ENCODE measurements at places on chromosomes 11 and 22.

GRCh38 chr11:122754553-122755322, 83.6 kb upstream of the CRTAM start:
- H3K4me3 ChIP-seq = no peak overlapping the region
- DNase-seq = no peak
- no peaks in the 10 kb centered on the region for H3K27me3 ChIP-seq
- H3K4me1 ChIP-seq = no peaks in the 10 kb centered on the region

DNA sequence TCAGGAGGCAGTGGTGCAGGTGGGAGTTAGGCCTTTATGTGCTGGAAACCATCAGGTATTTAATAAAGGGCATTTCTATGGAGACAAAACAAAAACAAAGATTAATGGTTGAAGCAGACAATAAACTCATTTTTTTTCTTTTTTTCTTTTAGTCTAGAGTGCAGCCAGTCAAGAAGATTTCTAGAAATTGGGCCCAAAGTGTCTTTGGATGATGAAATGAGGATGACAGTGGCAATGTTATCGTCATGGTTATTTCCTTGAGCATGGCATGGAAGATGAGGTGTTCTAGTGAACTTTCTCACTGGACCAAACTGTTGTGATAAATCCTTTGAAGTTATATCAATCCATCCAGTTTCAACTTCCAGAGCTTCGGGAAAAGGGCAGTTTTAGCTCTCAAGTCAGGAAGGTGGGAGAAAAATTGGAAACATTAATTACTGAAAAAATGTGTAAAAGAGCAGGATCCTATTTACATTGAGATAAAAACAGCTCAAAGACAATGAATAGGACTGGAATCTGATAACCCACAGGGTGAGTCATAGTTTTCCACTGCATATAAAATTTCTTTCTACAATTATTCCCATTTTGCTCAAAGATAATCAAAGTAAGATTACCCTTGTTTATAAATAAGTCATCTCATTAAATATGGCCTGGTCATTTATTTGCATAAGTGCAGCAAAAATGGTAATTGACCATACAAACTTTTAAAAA, 33.0 kb downstream of the PRR5L start:
- H3K27ac ChIP-seq = peak overlapping the region; percentile 46
- H3K4me1 ChIP-seq = peaks cover 7% of the 10 kb centered on the region
- H3K4me3 ChIP-seq = no peak overlapping the region

- H3K36me3 ChIP-seq = no peaks in the 10 kb centered on the region
- DNase-seq = no peak
- H3K27ac ChIP-seq = no peak overlapping the region
- peaks cover 18% of the 10 kb centered on the region for H3K4me1 ChIP-seq
- no peak overlapping the region for H3K4me3 ChIP-seq
- peaks cover 6% of the 10 kb centered on the region for H3K27me3 ChIP-seq
Measured at GRCh38 chr11:8030526-8031247, 43.5 kb downstream of the EIF3F start.

DNA sequence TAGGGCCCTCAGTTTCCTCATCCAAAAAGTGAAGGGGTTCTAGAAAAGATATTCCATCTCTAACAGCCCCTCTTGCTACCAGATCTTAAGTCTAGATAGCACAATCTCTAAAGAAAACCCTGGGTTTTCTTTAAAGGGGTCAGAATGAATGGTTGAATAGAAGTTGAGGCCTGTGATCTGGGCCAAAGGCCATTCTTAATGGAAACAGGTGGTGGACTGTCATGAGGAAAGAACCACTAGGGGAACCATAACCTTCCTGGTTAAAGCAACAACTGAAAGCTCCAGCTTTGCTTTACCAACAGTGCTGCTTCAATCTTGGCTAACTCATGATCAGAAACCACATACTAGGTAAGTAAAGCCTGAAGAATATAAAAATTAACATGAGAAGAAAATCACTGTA, 1.8 kb downstream of the CELF1 start:
- H3K4me1 ChIP-seq = peaks cover 9% of the 10 kb centered on the region
- H3K27ac ChIP-seq = peak overlapping the region; percentile 97
- DNase-seq = peak; percentile 36
- no peaks in the 10 kb centered on the region for H3K36me3 ChIP-seq
- H3K27me3 ChIP-seq = no peaks in the 10 kb centered on the region
- H3K4me3 ChIP-seq = no peak overlapping the region

DNA sequence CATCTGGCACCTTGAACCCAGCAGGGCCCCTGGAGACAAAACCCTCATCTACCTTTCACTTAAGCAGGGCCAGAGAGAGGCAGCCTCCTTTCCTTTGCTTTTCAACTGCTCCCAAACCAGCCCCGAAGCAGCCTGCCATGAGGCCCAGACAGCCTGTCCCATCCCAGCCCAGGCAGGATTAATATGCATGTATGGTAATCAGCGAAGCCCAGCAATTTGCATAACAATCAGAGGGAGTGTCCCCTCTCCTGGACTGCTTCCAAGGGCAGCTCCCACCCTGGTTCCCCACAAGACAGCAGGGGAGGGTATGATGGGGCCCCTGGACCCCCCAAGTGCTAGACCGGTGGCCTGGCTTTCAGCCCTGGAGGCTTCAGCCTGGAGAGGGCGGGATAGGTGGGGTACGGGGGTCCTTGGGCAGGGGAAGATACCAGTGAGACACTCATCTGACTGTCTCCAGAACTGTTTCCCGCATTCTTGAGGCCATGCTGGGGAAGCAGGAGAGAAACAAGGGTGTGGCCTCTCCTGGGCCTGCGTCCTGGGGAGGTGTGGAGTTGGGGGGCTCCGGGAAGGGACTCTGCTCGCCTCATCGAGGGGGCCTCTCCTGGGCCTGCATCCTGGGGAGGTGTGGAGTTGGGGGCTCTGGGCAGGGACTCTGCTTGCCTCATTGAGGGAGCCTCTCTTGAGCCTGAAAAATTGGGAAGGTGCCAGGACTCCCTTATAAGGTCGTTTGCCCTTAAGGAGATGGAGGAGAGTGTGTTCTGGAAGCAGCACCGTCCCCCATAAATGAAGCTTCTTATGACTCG, 93.2 kb upstream of the PRR5 start:
- no peak overlapping the region for H3K4me3 ChIP-seq
- no peaks in the 10 kb centered on the region for H3K27me3 ChIP-seq
- no peaks in the 10 kb centered on the region for H3K36me3 ChIP-seq
- peak; percentile 61 for DNase-seq

GRCh38 chr11:36186340-36187175, 102.7 kb downstream of the COMMD9 start:
- DNase-seq = no peak
- H3K27me3 ChIP-seq = no peaks in the 10 kb centered on the region
- H3K27ac ChIP-seq = no peak overlapping the region
- no peaks in the 10 kb centered on the region for H3K4me1 ChIP-seq
- no peak overlapping the region for H3K4me3 ChIP-seq

DNA sequence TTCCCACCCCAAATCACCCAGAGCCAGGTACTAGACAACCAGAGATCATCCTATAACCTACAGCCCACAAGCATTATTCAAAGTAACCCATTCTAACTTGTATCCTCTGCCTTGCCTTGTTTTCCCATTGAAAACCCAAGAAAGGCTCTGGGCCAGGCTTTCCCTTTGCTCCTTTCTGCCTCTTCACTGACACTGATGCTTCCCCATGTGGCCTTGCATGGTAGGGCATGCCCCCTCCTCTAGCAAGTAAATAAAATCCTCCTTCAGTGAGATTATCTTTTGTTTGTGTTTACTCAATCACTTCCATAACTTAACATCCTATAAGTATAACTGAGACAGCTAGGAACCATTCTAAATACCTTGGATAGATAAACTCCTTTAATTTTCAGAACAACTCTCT, 65.6 kb upstream of the FAR1 start:
- DNase-seq = no peak
- no peaks in the 10 kb centered on the region for H3K27me3 ChIP-seq
- no peak overlapping the region for H3K4me3 ChIP-seq
- H3K27ac ChIP-seq = no peak overlapping the region
- no peaks in the 10 kb centered on the region for H3K4me1 ChIP-seq

- H3K4me1 ChIP-seq = no peaks in the 10 kb centered on the region
- no peak overlapping the region for H3K4me3 ChIP-seq
- H3K36me3 ChIP-seq = no peaks in the 10 kb centered on the region
- H3K27ac ChIP-seq = no peak overlapping the region
- peaks cover 40% of the 10 kb centered on the region for H3K27me3 ChIP-seq
Measured at GRCh38 chr11:17741487-17741886, 6.9 kb downstream of the KCNC1 start.

DNA sequence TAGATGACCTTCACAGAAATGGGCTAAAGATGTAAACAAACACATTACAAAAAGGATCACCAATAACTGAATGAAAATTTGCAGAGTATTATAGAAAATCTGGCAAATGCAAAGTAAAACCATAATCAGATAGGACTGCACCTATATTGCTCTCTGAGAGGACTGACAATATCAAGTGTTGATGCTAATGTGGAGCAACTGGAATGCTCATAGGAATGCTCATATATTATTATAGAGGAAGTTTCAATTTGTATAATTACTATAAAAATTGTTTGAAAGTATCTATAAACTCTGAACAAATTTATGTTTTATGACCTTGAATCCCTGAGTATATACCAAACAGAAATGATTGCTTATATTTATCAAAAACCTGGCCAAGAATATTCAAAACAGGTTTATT, 18.4 kb upstream of the TEAD1 start:
- no peak overlapping the region for H3K27ac ChIP-seq
- H3K4me1 ChIP-seq = no peaks in the 10 kb centered on the region
- no peak overlapping the region for H3K4me3 ChIP-seq
- no peaks in the 10 kb centered on the region for H3K27me3 ChIP-seq
- H3K36me3 ChIP-seq = no peaks in the 10 kb centered on the region

DNA sequence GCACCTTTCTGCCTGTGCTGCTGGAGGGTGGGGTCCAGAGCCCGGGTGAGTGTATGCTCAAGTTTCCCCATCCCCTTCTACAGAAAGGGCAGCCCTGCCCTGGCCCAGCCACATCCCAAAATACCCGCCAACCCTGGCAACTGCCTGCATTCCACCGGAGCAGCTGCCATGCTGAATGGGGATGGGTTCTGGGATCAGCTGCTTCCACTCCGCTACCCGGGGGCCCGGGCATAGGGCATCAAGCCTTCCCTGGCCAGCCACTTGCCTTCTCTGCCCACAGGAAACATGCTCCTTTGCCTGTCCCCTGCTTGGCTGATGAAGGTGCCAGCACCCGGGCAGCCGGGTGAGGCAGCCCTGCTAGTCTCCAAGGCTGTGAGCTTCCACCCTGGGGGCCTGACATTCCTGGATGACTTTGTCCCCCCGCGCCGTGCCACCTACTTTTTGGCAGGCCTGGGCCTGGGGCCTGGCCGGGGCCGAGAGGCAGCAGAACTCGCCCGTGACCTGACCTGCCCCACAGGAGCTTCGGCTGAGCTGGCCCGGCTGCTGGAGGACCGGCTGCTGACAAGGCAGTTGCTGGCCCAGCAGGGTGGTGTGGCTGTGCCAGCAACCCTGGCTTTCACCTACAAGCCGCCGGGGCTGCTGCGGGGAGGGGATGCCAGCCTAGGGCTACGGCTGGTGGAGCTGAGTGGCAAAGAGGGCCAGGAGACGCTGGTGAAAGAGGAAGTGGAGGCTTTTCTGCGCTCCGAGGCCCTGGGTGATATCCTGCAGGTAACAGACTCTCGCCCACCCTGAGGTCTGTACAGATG, 3.2 kb downstream of the CARNS1 start:
- no peak overlapping the region for H3K27ac ChIP-seq
- no peak overlapping the region for H3K4me3 ChIP-seq
- DNase-seq = no peak
- no peaks in the 10 kb centered on the region for H3K36me3 ChIP-seq
- H3K4me1 ChIP-seq = peaks cover 14% of the 10 kb centered on the region

DNA sequence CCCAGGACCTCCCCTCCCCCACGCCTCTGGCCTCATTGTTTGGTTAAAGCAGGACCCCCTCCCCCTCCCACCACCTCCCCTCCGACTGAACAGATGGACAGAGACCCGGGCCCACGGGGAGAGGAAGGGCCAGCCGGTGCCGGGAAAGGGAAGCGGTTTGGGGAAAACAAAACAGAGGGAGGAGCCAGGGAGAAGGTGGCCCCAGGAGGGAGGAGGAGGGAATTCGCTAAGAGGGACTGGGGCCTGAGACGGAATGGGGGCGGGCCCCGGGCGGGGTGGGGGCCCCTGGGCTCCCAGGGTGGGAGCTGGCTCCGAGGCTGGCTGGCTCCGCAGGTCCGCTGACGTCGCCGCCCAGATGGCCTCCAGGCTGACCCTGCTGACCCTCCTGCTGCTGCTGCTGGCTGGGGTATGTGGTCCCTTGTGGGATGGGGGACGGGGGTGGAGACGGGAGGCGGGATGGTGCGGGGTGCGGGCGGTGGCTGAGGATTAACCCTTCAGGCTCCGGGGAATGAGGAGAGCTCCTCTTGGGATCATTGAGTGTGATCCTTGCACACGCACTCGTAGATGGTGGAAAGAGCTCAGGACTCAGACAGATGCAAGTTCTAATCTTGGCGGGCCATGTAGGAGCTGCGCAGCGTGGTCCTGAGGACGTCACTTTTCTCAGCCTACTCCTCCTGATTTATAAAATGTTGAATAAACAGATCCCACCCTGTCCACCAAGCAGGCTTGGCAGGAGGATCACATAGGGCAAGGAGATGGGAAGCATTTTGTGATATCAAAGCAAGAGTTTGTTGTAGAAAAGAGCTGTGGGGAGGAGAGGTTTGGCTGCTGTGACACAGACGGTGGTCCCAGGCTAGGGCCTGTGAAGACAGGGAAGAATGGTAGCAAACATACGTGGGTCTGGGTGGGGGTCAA, 688 bp downstream of the SERPING1 start:
- no peaks in the 10 kb centered on the region for H3K36me3 ChIP-seq
- H3K27ac ChIP-seq = peak overlapping the region; percentile 85
- peak; percentile 83 for DNase-seq
- peaks cover 13% of the 10 kb centered on the region for H3K4me1 ChIP-seq
- no peaks in the 10 kb centered on the region for H3K27me3 ChIP-seq

- H3K4me1 ChIP-seq = no peaks in the 10 kb centered on the region
- no peaks in the 10 kb centered on the region for H3K27me3 ChIP-seq
- H3K27ac ChIP-seq = no peak overlapping the region
Measured at GRCh38 chr11:85238906-85239305, 388.2 kb downstream of the DLG2 start.

DNA sequence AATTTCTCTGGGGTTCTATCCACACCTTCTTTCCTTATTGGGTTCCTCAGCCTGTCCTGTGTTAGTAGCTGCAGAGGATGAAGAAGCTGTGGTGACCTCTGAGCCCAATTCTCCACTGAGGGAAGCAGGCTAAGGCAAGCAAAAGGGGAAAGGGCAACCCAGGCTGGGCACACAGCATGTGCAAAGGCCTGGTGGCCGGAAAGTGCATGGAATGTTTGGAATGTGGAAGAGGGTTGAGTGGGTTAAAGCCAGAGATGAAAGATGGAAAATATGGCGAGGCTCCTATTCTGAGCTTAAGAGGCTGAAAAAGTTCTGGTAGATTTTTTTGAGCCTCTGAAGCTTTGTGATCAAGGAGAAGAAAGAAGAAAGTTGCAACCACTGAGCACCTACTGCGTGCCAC, 247.1 kb downstream of the MIAT start:
- H3K27ac ChIP-seq = no peak overlapping the region
- no peak overlapping the region for H3K4me3 ChIP-seq
- DNase-seq = no peak
- H3K36me3 ChIP-seq = no peaks in the 10 kb centered on the region
- H3K4me1 ChIP-seq = peaks cover 10% of the 10 kb centered on the region
